ENCODE measurements at places on chromosomes 6 and 20. TPM values are rescaled to one million over a fixed set of nuclear protein-coding genes. Genes with fewer than 3 reads are reported as not detected.

The BTN3A1 gene
- 17.1 TPM for total RNA-seq

The C20orf96 gene
- total RNA-seq, result 0.85 TPM

The EYS gene
- under 0.01 TPM for total RNA-seq

The OR2H1 gene
- total RNA-seq, result not detected

The MAS1 gene
- total RNA-seq, result under 0.01 TPM

The BMP7 gene
- not detected for total RNA-seq

The DLL1 gene
- total RNA-seq, result 1.7 TPM

The OOEP gene
- total RNA-seq, result not detected

The GNAS-AS1 gene
- 0.48 TPM for total RNA-seq

The VARS1 gene
- 61.0 TPM for total RNA-seq

The ACTL10 gene
- 2.7 TPM for total RNA-seq

The TTLL9 gene
- not detected for total RNA-seq

The UBE2C gene
- total RNA-seq, result 1.3 TPM

The HSP90AB1 gene
- 475 TPM for total RNA-seq

The C6orf132 gene
- 15.8 TPM for total RNA-seq

The C20orf144 gene
- not detected for total RNA-seq

The ISM1 gene
- total RNA-seq, result not detected

The TFAP2D gene
- total RNA-seq, result not detected

The FAM209A gene
- total RNA-seq, result not detected

The CRISP3 gene
- not detected for total RNA-seq

The LHFPL5 gene
- not detected for total RNA-seq

All from tracheal epithelial cell (primary cell).